ENCODE measurements at places on chromosomes 1 and 21.

DNA sequence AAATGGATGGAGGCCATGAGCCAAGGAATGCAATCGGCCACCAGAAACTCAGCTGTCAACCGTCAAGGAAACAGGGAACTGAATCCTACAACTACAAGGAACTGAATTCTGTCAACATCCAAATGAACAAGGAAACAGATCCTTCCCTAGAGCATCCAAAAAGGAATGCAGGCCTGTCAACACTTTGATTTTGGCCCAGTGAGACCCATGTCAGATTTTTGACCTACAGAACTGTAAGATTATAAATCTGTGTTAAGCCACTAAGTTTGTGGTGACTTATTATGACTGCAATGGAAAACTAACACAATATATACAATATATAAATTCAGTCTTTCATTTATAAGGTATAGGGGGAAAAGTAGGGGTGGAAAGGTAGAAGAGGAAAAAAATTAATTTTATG, 55.3 kb downstream of the SHCBP1L start:
- DNase-seq, result no peak

GRCh38 chr1:111990026-111990877, 784 bp upstream of the KCND3 start:
- no peak for DNase-seq

DNA sequence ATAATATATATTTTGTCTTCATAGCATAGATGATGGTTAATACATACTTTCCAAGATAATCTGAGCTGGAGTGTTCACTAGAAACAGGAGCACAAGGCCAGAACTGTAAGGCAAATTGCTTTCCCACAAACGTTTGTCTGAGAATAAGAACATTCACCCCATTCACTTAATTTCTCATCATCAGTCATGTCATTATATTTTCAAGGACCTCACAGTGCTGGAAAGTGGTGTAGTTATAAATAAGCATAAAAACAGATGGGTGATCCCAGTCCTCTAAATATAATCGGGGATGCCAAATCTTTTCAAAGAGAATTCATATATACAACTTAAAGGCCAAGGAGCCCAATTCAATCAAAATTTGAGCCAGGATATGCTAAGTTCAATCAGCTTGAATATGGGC, 8.4 kb downstream of the PRRX1 start:
- no peak for DNase-seq

DNA sequence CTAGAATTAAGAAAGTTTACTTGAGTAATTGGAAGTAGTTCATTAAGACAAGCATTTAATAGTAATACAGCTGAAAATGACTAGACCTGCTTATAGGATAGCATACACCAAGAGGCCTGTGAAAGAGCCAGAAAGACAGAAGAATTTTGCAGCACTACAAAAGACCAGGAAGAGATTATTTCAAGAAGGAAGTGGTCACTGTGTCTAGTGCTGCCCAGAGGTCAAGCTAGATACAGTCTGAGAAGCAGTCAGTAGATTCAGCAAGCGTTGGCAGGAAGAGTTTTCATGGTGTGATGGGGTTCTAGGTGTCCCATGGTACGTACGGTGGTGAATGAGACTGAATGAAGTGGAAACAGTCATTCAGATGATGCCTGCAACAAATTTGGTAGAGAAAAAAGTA, 31.5 kb downstream of the RGS8 start:
- DNase-seq, result no peak

DNA sequence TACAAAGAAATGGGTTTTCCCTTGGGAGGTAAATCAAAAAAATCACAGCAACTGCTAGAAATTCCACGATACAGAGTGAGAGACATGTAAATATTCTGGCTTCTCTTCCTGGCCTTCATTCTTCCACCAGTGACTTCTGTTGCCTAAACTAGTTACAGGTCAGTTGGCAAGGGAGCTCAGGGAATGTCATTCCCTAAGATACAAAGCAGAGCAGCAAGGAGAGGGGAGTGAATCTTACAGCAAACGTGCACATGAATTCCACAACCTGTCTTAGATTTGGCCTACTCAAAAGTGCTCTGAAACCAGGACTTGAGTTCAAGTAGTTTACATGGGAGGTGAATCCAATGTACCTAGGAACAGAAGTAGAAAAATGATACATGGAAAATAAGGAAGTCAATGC, 445.3 kb upstream of the LRRC7 start:
- DNase-seq, result no peak

Data from activated CD4-positive, alpha-beta T cell treated with anti-CD3 and anti-CD28 coated beads, Interleukin-2, amount 50 U/mL, for 1 hour (primary cell).